T-helper 2 cell (primary cell): ENCODE measurements at places on chromosomes 5 and 9.

DNA sequence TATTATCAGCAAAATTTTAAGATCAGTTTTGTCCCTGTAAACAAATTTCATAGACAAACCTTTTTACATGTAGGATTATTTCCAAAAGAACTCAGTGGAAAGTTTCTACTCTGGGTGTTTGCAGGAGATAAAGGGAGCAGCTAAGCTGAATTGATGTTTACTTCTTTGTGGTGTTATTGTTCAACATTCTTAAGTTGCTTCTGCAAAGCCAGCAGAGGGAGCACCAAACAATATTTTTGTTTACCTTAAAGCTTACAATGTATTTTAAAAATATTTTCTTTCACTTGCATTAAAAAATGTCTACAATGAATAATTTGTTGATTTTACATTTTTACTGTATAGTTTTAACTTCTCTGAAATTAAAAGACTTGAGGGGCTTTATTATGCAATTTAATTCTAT, 135.4 kb downstream of the ATG10 start:
- no peak for DNase-seq

DNA sequence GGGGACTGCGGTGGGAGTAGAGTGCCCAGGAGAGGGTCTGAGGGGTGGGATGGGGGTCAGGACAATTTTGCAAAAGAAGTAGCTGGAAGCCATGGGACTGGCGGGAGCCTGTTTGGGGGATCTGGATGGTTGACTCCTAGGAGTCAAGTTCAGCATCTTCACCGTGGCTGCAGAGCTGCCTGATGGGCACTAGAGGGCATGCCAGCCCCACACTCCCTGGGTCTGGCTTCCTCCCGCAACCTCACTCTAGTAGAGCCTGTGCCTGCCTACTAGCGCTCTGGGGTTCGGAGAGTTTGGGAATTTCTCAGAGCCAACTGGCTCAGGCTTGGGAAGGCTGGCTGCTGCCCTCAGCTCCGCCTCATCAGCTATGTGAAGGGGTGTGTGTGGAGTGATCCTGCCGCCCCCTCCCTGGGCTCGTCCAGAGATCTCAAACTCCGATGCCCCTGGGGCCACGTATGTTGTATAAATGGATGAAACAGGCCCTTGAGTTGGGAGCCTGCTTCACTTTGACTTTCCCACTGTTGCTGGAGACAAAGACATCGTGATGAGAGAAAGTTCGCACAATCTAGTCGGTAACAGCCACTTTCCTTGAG, 10.8 kb downstream of the TSPAN17 start:
- peak; percentile 76 for DNase-seq

GRCh38 chr5:33854733-33855151, 37.0 kb downstream of the ADAMTS12 start:
- DNase-seq: no peak

DNA sequence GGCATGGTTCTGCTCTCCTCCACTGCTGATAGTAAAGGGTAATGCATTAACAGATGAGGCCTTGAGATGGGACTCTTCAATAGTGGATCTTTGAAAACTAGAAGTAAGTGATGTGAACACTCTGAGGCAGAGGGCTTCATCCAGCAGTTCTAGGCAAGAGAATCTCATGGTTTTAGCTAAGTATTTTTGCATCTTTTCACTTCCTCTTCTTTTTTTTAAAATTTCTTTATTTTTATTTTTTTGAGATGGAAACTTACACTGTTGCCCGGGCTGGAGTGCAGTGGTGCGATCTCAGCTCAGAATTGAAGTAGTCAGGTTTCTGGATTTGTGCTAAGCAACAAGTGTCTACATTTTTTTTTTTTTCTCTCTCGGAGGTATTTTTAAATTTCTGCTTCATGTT, 101.9 kb downstream of the MTRR start:
- DNase-seq: no peak

DNA sequence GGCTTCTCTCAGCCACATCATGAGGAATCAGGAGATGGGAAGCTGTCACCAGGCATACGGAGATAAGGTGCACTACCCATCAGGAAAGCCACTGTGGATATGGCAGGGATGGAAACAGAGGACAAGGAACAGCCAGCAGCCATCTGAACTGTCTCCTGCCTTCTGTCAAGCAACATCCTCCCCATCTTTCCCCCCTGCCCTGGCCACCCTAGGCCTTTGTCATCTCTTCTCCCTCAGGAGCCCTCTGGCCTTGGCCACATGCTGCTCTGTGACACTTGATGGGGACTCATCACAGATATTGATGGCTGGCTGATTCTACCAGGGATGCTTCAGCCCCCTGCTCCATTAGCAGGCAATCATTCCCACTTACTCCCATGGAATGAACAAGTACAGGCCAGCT, 21.1 kb upstream of the MEIKIN start:
- DNase-seq: no peak

- no peak for DNase-seq
Observed at GRCh38 chr5:66863243-66864170, 267.3 kb downstream of the MAST4 start.

GRCh38 chr5:38598994-38599617, 42.7 kb upstream of the LIFR start:
- no peak for DNase-seq

GRCh38 chr5:32421075-32421474, 23.5 kb downstream of the ZFR start:
- DNase-seq: peak; percentile 19

DNA sequence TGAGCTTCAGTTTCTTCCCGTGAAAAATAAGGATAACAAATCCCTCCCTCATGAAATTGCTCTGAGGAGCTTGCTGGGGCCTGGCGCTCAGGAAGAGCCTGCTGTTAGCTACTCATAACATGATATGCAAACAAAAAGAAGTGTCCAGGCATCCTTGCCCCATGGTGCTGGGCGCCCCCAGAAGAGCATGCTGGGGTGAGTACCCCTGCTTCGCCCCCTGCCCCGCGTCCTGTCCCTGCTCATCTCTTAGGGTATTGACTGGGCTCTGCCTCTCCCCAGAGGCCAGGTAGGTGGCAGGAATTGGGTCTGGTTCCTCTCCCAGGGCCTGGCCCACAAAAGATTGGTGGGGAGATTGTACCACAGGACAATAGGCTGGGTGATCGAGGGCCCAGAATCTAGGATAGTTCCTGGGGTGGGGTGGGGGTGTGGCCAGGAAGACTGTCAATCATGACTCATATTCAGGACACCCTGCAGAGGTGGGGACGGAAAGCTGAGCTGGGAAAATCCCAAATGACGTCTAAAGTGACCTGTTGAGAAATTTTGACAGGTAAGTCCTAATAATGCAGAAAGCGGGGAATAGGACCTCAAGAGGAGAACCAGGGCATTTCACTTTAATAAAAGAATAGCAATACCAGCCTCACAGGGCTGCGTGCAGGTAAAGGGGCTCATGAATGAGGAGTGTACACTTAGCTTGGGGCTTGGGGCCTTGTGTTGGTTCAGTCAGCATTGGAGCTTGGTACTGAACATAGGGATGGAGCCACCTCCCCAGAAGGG, 8.9 kb downstream of the PITX1 start:
- DNase-seq: no peak

- no peak for DNase-seq
Observed at GRCh38 chr5:151414536-151414935, 32.9 kb upstream of the SLC36A1 start.

GRCh38 chr5:93915142-93915553, 173.7 kb upstream of the POU5F2 start:
- no peak for DNase-seq
